Activated CD4-positive, alpha-beta T cell treated with anti-CD3 and anti-CD28 coated beads, Interleukin-2, amount 10 ng/mL, durations not matched to agents 24 days and 14 days (primary cell): ENCODE measurements at places on chromosomes 4 and X. TPM values are rescaled to one million over a fixed set of nuclear protein-coding genes. Genes with fewer than 3 reads are reported as not detected.

- DNase-seq = no peak
These were observed 27.9 kb downstream of the UGT2B4 start for GRCh38 chr4:69467797-69468196.

DNA sequence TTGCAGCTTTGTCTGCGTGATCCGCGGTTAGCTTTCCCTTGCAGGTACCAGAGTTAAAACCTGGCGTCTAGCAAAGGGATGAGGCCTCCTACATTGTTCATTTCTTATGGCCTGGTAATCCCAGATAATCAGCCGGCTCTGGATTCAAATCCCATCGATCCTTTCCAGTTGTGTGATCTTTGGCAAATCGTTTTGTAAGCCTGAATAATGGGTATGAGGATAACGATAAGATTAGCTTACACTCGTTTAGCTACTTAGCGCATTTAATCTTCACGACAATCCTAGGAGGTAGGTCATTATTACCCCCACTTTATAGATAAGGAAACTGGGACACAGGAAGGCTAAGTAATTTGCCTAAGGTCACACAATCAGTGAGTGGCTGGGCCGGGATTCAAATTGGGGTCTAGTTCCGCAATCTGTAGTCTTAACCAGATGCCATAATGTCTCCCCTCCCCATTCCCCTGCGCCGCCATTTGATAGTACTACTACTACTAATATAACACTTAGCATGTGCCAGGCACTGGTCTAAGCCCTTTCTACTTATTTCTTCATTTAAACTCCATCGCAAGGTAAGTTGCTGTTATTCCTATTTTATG is 1.7 kb upstream of the UBA1 start:
- no peak for DNase-seq

- no peak for DNase-seq
These were observed 29.0 kb downstream of the MECP2 start for GRCh38 chrX:154068560-154068959.

The ZNF81 gene
- total RNA-seq = 4.0 and 9.0 TPM in 2 replicates

DNA sequence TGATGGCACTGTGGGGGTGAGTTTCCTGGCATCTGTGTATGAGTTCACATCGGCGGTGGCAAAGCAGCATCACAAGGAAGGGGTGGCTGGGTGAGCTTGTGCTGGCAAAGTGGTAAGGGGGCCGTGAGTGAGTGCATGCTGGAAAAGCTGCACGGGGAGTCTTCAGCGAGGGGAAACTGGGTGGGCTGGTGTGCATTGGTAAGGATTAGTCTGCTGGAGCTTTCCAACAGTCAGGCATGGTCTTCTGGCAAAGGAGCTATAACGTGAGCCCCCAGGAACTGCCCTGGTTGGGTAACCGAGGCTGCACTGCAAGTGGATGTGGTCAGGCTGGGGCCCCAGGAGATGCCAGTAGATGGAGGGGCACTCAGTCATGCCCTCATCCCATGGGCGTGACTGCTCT is 30.7 kb downstream of the ADAM29 start:
- no peak for DNase-seq

GRCh38 chr4:142238589-142238988 is 602.2 kb downstream of the IL15 start:
- no peak for DNase-seq

The FAT4 gene
- not detected in 2 replicates for total RNA-seq

The CFAP47 gene
- total RNA-seq = not detected in 2 replicates

DNA sequence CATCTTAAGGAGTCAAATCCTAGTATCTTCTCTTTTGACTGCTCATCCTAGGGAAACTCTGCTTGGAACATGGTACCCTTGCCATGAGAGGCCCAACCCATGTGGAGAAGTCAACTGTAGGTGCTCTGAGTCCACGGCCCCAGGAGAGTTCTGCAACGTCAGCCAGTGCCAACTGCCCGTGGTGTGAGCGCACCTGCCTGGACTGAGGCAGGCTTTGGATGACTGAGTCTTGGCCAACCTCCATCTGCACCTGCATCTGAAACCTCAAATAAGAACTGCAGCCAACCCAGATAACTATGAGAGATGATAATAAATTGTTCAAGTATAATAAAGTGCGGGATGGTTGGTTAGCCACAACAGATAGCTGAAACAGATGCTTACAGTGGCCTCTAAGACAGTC is 772.0 kb downstream of the TRIML1 start:
- no peak for DNase-seq

The TMPRSS11B gene
- total RNA-seq = not detected in 2 replicates

The GPR119 gene
- total RNA-seq = not detected in 2 replicates

The SLC6A8 gene
- total RNA-seq = 3.5 TPM in 2 replicates

The MEPE gene
- not detected in 2 replicates for total RNA-seq

GRCh38 chr4:15003891-15004738 is 1.8 kb downstream of the CPEB2 start:
- peak; percentile 87 for DNase-seq

DNA sequence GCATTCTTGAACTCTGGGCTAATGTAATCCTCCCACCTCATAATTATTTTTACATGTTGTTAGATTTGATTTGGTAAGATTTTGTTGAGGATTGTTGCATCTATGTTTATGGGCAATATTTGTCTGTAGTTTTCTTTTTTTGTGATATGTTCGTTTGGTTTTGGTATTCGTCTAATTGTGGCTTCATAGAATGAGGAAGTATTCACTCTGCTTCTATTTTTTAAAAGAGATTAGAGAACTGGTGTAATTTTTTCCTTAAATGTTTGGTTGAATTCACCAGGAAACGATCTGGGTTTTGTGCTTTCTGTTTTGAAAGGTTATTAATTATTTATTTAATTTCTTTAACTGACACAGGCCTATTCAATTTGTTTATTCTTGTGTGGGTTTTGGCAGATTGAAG is 161.2 kb upstream of the NUDT6 start:
- no peak for DNase-seq

The EXOC1L gene
- not detected in 2 replicates for total RNA-seq

DNA sequence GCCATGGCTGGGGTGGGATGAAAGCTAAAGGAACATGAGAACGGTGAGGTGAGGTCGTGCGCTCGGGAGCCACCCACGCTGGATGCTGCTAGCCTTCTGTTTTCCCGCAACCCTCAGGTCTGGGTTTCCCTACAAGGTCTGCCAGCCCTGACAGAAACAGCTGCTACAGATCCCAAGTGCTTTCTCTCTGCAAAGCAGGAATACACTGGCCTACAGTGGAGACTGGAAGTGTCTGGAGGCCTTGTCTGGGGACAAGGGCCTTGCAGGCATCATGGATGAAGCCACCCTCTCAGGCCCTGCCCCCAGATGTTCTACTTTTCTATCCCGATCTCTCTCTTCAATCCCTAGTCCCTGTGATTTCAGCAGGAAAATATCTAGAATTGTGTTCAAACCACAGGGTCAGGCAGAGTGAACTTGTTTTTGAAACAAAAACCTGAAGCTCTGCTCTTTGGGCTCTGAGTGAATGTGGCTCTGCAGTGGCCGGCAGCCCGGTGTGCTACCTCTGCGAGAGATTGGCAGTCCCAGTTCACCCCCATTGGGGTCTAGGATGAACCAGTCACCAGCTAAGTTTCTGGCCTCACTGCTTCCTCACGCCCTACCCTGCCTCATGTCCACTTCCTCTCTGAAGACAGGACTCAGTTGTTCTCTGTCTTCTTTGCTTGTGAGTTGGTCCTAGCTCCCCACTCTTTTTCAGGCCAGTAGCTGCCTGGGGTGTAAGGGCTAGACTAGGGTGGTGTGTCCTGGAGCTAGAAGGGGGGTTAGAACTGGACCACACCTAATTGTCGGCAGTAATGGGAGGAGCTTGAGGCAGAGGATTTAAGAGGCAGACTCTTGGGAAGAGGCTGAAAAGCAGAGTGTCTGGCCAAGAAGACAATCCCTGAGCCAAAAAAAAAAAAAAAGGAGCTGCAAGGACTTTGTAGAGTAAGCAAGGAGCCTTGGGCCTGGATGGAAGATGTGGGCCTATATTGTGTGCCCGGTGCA is 89.6 kb downstream of the RTL5 start:
- DNase-seq = no peak

DNA sequence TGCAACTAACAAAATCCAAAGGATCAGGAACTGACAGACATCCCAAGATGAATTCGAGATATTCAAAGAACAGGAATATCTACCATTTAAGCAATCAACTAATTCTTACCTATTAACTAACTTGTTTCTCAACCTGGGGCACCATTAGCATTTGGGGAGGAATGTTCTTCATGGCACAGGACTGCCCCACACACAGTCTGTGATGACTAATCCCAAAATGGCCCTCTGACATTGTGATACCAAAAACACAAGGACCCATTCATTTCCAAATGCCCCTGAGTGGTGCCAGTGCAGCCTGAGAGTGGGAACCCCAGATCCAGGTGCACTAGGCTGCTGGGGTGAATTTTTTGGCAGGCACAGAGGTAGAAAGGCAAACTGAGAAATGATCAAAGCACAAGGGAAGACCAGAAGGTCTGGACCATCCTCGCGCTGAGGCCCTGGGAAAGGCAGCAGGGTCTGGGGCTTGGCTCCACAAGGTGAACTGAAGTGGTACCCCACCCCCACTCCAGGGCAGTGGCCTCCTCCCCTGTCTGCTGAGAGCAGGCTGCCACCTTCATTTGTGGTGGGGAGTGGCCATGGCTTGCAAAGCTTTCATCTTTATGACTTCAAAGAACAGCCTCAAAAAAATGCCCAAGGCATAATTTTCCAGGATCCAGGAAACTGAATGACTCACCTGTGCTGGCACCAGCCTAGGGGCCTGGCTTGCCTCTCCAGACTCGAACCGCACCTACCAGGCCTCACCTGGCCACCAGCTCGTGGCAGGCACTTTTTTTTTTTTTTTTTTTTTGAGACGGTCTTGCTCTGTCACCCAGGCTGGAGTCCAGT is 122.4 kb downstream of the BCOR start:
- no peak for DNase-seq

DNA sequence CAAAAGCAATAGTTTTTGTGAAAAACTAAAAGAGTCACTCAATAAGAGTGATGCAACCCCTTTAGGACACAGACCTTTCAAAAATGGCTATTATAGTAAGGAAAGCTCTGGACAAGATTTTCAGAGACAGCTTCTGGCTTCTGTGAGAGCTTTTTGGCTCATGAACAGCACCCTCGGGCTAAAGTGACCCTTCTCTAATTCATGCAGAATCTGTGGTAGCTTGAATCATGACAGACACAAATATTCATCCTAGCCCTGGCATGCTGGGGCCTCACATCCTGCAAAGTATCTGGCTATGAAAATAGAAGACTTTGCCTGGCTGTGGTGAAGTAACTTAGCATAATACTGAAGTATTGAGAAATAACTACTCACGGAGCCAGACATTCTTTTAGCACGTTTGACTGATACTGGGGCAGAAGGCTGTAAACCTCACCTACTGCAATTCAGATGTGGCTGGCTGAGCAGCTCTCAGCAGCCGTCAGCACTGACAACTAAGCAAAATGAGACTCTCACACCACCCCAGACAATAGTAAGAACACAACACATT is 327.3 kb downstream of the MAPK10 start:
- no peak for DNase-seq

The BGN gene
- not detected in 2 replicates for total RNA-seq

DNA sequence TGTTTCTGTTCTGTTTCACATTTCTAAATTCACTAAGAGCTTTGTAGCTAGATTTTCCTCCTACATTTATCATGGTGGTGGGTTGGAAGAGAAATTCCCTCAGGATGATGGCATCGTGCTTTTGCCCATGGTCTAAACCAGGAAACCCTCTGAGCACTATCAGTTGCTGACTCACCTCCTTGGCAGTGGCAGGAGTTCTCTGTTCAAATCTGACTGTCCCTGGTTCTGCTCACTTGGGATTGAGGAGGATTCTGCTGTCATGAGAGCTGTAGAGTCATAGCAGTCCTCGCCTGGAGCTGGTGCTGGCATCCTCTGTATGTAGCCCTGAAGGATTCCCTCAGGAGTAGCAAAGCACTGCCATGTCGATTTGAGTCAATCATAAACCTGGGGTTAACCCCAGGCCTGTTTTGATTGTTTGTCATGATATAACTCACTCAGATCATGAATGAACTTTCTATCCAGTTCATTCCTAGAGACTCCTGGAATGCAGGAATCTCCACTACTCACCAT is 9.4 kb downstream of the TEX13A start:
- no peak for DNase-seq

DNA sequence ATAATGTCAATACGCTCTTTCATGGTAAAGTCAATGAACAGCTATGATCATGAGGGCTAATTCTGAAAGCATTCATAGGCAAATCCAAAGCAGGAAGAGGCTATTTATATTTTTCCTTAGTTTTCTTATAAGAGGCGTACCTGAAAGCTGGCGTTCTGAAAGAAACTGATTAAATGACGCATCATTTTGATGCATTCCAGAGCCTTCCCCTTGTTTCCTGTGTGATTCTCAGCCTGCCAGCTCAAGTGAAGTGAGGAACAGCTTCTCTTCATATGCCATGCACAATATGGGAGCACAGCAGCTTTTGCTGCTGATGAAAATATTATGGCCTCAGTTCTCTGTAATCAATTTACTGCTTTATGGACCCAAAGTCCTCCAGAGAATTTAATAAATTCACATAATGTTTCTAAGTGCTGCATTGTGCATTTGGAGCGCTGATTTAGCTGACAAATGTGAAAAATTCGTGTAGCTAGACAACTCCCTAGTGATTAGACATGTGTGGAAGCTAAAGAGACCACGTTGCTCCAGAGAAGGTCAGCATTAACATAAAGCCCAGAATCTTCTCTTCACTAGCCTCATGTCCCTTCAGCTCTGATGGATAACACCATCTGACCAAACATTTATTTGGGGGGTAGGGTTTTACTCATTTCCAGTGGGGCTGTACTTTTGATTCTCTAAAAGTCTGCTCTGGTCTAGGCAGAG is 110.8 kb downstream of the GPAT3 start:
- no peak for DNase-seq

DNA sequence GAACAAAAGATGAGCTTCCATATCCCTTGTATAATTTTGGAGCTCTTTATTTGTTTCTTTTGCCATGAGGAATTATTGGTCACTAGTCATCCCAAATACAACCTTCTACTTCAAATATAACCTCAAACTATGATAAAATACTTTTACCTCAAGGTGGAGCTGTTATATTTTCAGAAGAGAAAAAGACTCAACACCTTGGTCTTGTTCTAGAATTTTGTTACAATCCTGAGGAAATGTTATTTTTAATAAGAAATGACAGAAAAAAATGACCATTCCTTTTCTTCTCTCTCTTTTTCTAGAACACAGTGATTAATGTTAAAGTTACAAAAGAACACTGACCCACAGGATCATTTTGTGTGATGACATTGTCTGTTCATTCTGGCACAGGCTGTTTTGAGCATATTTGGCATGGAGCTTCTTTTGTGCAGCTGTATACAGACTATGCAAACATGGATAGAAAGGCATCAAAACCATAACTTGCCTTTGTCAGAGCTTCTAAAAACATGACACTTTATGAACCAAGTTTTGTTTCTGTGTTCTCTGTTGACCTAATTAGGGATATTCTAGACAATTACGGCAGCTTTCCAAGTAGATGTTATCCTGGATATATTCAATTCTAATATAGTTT is 159.6 kb upstream of the CTSO start:
- no peak for DNase-seq

DNA sequence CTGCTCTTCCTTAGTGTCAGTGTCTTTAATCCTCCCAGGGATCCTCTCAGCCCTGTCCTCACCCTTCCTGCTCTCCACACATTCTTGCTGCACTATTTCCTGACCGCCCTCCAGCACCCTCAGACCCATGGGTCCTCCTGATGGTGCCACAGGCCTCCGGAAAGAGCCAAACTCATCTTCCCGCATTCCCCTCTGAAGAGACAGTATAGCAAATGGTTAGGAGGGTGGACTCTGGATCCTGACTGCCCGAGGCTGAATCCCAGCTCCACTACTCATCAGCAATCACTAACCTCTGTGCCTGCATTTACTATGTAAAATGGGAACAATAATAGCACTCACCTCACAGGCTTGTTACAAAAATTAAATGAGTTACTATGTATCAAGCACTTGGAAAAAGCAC is 6.2 kb downstream of the SUV39H1 start:
- DNase-seq = no peak

The KIT gene
- total RNA-seq = 0.12 and 0.36 TPM in 2 replicates

The ETDB gene
- not detected in 2 replicates for total RNA-seq

The CISD2 gene
- 43.9 and 48.5 TPM in 2 replicates for total RNA-seq
